ENCODE measurements at places on chromosomes 13 and 19.

DNA sequence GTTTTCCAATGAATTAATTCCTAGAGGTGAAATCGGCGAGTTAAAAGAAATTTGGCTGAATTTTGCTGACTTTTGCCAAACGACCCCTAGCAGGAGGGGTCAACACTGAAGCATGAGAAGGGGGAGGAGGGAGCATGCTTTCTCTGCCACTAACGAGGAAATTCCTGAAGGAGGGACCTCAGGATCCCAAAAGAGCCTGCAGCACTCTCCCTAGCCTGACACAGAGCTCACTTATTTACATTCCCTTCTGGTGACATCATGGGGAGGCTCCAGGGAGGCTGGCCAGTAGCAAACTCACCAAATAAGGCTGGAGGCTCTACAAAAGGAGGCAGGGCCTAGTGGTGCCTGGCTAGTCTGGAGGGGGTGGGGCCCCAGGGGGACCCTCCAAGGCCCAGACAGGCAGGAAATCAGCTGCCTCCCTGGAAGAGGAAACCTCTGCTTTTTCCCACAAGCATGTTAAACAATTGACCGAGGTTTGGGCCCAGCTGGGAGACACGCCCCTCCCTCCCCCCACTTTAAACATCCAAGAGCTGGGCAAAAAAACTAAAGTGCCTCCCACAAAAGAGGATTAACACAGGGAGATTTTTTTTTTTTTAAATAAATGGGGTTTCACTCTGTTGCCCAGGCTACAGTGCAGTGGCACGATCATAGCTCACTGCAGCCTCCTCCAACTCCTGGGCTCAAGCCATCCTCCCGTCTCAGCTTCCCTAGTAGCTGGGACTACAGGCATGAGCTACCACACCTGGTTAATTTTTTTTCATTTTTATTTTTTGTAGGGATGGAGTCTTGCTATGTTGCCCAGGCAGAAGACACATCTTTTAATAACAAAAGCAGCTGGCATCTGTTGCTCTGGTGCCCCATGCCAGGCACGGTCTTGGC lies 2.1 kb downstream of the DAPK3 start:
- DNase-seq: peak; percentile 82

DNA sequence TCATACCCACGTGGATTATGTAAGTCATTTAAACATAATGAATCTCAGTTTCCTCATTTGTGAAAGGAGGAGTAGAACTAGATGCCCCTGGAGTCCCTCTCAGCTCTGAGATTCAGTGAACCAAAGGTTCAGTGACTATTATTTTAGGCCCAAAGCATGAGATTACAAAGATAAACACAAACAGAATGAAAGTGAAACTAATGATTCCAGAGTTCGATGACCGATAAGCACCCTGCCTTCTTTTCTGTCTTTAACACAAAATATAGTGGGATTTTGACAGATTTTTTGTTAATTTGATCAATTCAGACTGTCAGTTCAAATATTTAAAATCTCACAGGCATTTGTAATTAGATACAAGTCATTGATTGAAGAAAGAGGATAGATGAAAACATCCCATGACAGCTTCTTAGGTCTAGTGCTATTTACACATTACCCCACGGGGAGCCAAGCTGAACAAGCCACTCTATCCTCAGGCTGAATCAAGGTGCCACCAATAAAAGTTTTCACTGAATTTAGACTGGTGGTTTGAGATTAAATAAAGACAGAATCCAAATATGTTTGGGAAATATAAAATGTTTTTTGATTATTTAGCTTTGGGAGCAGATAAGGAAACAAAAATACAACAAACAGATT lies 64.6 kb upstream of the RAP2A start:
- DNase-seq: no peak

- DNase-seq: no peak
Observed at GRCh38 chr13:94218537-94218936, 260.9 kb downstream of the DCT start.

GRCh38 chr13:37479916-37480315 lies 118.7 kb downstream of the POSTN start:
- DNase-seq: no peak

- no peak for DNase-seq
Observed at GRCh38 chr13:106517109-106517847, 18.2 kb downstream of the EFNB2 start.

DNA sequence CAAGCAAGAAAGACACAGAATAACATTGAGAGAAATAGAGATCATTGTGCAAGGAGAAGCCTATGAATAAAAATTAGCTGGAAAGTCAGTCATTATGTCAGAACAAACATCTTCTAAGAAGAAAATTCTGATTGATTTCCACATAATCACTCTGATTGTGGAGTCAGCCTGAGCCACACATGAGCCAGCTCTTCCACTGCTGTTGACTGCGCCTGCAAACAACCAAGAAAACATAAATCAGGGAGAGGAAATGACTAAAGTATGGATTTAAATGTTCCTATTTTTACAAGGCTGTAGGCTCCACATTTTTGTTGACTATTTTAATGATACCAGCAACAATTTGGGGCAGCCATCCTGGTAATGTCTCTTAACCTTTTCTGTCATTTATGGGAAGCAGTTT lies 962.3 kb downstream of the EFNB2 start:
- no peak for DNase-seq

GRCh38 chr13:73092829-73093228 lies 34.0 kb downstream of the KLF5 start:
- DNase-seq: no peak

GRCh38 chr13:50882816-50883435 lies 26.7 kb upstream of the RNASEH2B start:
- DNase-seq: no peak

DNA sequence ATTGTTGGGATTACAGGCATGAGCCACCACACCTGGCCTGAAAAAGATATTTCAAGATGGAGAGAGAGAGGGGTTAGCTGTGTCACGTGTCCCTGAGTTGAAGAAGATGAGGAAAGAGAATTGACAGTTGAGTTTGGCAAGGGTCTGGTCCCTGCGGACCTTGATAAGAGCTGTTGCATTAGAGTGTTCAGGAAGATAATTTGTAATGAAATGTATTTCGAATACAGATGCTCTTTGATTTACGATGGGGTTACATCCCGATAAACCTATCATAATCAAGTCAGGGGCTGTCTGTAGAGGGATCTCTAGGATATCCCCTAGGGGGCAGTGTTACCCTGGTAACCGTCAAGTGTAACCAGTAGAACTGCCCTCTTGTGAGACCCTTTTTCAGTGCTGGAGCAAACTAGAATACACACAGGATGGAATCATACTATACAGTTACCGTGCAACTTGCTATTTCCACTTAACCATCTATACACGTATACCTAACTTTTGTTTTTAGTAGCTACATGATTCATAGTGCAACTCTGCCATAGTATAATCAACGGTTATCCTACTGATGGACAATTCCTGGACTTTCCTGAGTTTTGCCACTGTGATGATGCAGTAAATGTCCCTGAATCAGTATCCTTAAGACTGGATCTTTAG lies 1.5 kb upstream of the ELOF1 start:
- no peak for DNase-seq

DNA sequence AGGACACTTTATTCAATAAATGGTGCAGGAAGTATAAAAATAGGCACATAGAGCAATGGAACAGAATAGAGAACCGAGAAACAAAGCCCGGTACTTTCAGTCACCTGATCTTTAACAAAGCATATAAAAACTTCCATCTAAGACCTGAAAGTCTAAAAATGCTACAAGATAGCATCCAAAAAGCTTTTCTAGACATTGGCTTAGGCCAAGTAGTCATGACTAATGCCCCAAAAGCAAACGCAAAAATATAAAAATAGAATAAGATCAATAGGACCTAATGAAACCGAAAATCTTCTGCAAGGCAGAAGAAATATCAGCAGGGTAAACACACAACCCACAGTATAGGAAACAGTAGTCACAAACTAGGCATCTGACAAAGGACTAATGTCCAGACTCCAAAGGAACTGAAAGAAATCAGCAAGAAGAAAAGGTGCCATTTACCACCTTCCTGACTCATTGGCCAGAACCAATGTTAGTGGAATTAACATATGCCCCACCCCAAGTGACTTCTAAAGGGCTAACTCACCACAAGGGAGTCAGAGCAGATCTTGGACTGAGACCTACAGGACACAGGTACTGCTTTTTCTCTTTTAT lies 40.8 kb upstream of the CEACAM21 start:
- no peak for DNase-seq

DNA sequence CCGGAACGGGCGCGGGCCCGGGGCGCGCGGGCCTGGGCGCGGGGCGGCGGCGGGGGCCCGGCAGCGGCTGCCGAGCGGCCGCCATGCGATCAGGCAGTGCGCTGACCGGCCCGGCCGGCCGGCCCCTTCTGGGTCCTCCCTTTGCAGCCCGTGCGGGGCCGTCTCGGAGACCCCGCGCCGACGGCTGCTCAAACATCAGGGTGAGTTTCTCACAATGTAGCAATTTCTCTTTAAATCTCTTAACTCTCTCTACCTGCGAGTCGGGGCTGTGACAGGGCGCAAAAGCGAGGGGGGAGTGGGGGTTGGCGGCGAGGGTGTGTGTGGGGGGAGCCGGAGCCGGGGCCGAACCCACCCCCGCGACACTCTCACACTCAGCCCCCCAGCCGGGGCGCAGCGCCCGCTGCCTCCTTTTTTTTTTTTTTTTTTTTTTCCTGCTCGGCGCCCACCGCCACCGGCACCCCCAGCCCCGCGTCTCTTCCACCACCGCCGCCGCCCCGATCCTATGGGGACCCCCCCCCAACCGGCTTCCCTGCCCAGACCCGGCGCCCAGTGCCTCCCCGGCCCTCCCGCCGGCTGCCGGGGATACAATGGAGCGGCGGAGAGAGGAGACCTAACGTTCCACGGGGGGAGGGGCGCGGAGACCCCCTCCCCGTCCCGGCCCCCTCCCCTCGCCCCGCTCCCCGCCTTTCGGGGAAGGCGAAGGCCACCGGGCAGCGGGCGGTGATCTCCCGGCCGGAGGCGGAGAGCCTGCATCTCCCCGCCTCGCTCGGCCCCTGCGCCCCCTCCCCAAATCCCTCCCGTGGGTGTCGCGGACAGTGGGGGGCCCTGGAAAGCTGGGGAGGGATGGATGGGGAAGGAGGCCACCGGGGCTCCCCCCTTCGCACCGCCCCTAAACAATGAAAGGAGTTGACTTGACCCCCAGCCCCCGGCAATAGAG lies at the start of gene BICRA:
BICRA (plus strand) TSS at position 166 of the 937 bp plus-strand sequence. CDS start 64,441 bp downstream, outside the sequence.
- DNase-seq: peak; percentile 94

DNA sequence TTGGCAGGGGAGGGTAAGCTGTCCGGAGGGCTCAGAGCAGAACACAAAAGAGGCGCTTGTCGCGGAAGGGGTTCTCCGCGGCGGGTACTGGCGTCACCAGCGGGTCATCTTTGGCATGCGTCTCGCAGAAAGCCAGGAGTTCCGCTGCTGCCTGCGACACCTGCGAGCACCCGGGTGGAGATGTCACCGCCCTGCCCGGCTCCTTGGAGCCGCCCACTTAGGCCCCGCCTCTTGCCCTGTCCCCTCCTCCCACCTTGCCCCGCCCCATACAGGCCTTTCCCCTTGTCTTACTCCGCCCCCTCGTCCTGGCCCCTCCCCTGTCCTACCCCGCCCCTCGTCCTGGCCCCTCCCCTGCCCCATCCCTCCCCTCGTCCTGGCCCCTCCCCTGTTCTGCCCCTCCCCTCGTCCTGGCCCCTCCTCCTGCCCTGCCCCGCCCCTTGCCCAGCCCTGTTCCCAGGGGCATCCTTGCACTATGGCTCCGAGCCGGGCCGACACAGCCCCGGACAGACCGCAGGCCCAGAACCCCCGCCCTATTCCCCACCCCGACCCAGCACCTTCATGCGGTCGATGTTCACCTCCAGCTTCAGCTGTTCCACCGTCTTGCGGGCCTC lies 1.9 kb downstream of the GNG8 start:
- DNase-seq: peak; percentile 92

- DNase-seq: no peak
Observed at GRCh38 chr13:26971990-26972887, 199.4 kb downstream of the USP12 start.

DNA sequence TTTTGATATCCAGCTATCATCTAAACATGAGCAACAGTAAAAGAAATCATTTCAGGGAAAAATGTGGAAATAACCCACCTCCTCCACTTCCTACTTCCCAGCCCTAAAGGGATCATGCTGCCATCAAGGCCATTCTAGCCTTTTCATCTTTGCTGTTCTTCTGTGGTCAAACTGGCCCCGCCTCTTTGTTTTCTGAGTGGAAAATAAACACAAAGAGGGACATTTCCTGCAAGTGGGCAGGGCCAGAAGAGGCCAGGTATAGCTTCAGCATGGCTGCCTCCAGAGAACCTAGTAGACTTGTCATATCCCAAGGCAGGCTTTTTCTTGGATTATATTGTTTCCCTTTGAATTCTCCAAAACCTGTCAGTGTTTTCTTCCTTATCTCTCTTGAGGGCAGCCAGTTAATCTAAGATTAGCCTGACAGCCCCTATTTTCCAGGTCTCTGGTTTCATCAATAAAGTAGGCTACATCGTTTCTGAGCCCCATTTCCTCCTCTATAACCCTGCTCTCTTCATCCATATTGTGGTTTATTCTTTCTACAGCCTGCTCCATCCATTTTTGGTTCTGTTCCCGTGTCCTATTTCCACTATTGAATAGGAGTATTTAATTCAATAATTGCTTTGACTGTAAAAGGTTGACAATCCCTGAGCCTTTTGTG lies 117.6 kb downstream of the GPC6 start:
- no peak for DNase-seq

- peak; percentile 74 for DNase-seq
Observed at GRCh38 chr19:39372047-39372802, 18.7 kb downstream of the PAF1 start.

DNA sequence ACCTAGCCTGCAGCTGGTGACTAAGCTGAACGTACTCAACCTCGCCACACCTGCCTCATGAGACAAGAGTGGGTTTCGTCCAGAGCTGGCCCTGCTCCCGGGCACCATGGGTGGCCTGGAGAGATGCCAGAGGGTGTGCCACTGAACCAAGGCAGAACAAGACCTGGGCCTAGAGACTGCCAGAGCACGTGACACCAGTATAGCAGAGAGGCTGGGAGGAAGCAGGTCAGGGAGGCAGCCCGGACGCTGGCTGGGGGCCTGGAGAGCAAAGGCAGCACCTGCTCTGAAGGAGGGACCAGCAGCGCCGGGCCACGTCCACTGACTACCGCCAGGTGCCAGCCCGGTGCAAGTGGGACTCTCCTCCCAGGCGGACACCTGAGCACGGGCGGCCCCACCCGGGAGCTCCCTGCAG lies 7.3 kb upstream of the C13orf46 start:
- peak; percentile 93 for DNase-seq

DNA sequence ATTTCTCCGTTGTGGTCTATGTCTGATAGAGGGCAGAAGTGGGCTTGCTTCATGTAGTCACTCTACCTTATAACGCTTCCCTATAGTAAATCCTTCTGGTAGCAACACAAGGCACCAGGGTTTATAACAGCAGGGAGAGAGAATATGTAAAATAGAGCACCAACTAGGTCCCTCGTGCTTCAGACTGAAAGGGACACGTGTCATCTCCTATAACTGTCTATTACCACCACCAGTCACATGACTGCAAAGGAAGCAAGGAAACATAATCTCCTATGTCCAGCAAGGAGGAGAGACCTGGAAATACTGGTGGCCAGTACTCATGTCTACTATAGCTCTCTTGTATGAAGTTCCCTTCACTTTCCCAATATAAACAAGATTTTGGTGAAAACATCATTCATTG lies 79.2 kb downstream of the SLAIN1 start:
- no peak for DNase-seq

- no peak for DNase-seq
Observed at GRCh38 chr19:43479226-43479625, 13.8 kb upstream of the LYPD3 start.

- DNase-seq: peak; percentile 35
Observed at GRCh38 chr13:113787694-113788093, 28.7 kb downstream of the TMEM255B start.

GRCh38 chr13:101775267-101775666 lies 322.8 kb downstream of the ITGBL1 start:
- DNase-seq: no peak

GRCh38 chr19:18939922-18940768 lies 872 bp downstream of the HOMER3 start:
- peak; percentile 75 for DNase-seq

- DNase-seq: no peak
Observed at GRCh38 chr19:51594774-51595109, 23.7 kb downstream of the ZNF175 start.
